IMR-90 (cell line): ENCODE measurements at places on chromosomes 11 and 22.
A peak's percentile ranks its signal among the peaks of the same experiment; 100 is the strongest.

DNA sequence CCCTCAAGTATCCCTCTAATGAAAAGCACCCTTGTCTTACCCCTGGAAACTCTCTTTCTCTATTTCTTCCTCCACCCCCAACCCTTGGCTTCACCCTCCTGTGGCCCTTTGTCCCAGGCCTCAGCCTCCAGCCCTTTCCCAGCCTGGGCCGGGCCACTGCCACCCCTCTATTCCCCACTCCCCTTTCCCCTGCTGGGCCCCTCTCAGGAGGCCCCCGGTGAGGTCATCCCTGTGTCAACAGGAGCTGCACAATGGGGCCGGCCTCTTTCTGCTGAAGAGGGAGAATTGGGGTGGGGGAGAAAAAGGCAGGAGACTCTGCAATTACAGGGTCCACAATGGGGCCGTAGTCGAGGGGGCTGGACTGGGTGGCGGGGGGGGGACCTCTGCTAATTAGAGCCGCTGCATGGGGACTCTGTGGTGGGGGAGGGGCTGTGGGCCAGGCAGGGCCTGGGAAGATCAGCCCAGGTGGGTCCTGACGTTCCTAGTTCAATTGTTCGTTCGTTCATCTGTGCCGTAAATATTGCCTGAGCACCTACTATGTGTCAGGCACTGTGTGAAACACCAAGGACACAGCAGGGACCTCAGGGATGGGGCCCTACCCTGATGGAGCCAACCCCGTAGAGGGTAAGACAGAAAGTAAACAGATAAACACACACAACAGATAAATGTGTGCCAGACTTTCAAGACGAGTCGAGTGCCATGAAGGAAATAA lies 18.5 kb upstream of the MPPED1 start:
- DNase-seq: no peak
- H3K4me1 ChIP-seq: no peaks in the 10 kb centered on the region
- no peak overlapping the region for H3K4me3 ChIP-seq
- H3K27me3 ChIP-seq: peaks cover 12% of the 10 kb centered on the region; the same call in 1 of the 2 replicates
- no peak overlapping the region for H3K27ac ChIP-seq
- H3K36me3 ChIP-seq: no peaks in the 10 kb centered on the region

DNA sequence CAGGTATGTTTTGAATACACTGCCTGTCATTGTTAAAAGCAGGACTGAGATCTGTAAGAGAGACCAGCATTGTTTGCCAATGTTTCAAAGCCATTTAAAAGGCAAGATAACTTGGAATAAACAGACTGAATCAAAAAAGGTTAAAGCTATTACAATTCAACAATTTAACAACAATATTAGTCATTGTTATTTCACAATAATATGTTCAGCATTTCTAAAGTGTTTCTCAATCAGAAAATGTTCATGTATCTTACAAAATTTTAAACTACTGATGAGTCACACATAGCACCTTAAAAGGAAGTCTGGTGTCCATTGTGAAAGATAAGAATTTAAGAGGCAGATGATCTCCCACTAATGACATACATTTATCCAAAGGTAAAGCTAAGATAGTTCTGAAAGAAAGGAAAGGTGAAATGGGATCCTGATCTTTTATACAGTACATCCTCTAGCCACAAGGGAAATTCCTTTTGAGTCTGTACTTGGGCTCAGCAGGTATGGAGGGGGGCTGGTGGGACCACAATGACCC lies 79.7 kb downstream of the MAML2 start:
- H3K4me1 ChIP-seq: peaks cover 28% of the 10 kb centered on the region
- H3K36me3 ChIP-seq: no peaks in the 10 kb centered on the region
- peak; percentile 89 for DNase-seq
- H3K4me3 ChIP-seq: no peak overlapping the region
- H3K27ac ChIP-seq: peak overlapping the region; percentile 72; the same call in 1 of the 2 replicates

GRCh38 chr22:42611051-42611450 lies 3.6 kb downstream of the POLDIP3 start:
- peaks cover 6% of the 10 kb centered on the region for H3K36me3 ChIP-seq
- H3K27me3 ChIP-seq: no peaks in the 10 kb centered on the region
- peaks cover 29% of the 10 kb centered on the region for H3K4me1 ChIP-seq

DNA sequence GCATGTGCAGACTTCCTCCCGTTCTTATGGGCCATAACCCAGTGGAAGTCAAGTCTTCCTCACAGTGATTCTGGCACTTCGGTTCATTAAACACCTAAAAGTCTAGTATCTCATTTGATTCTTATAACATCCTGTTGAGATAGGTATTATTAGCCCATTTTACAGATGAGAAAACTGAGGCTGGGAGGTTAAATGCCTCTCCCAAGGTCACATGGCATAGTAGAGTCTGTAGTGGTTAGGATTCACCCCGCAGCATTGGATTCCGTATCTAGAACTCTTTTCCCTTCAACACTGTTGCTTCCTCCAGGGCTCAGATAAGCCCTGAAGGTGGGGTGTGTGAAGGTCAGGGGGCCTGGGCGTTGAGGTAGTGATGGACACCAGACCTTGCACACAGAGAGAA lies 3.4 kb downstream of the GPHA2 start:
- no peaks in the 10 kb centered on the region for H3K4me1 ChIP-seq
- DNase-seq: no peak

GRCh38 chr11:70487756-70488155 lies 89.4 kb downstream of the CTTN start:
- DNase-seq: no peak
- H3K4me1 ChIP-seq: peaks cover 2% of the 10 kb centered on the region
- no peaks in the 10 kb centered on the region for H3K27me3 ChIP-seq
- no peak overlapping the region for H3K27ac ChIP-seq

GRCh38 chr11:78370406-78371172 lies 47.0 kb downstream of the GAB2 start:
- H3K4me3 ChIP-seq: no peak overlapping the region
- H3K27me3 ChIP-seq: no peaks in the 10 kb centered on the region
- H3K27ac ChIP-seq: no peak overlapping the region

DNA sequence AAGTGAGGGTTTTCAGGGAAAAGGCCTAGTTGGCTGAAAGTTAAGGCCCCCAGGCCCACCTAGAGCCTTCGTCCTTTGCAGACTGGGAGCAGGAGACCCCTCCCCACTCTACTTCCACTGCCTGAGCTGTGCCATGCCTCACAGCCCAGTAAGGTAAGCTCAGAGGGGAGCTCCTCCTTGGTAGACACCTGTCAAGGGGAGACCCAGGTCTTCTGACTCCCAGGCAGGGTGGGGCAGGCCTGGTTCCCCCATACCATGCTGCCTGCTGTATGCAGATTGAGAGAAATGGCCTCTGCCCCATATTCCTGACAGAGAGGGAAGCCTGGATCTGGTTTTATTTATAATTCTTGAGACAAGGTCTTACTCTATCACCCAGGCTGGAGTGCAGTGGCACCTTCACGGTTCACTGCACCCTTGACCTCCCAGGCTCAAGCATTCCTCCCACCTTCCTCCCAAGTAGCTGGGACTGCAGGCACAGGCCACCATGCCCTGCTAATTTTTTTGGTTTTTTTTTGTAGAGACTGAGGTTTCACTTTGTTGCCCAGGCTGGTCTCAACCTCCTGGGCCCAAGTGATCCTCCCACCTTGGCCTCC lies 697 bp downstream of the RAB36 start:
- H3K4me1 ChIP-seq: peaks cover 19% of the 10 kb centered on the region
- peak overlapping the region; percentile 56 for H3K4me3 ChIP-seq
- H3K27ac ChIP-seq: peak overlapping the region; percentile 60
- no peaks in the 10 kb centered on the region for H3K36me3 ChIP-seq

- H3K4me3 ChIP-seq: no peak overlapping the region
- no peak for DNase-seq
- no peaks in the 10 kb centered on the region for H3K27me3 ChIP-seq
- no peak overlapping the region; the same call in 1 of the 2 replicates for H3K27ac ChIP-seq
- H3K36me3 ChIP-seq: no peaks in the 10 kb centered on the region
Observed at GRCh38 chr11:77656362-77656761, 18.8 kb upstream of the CLNS1A start.

DNA sequence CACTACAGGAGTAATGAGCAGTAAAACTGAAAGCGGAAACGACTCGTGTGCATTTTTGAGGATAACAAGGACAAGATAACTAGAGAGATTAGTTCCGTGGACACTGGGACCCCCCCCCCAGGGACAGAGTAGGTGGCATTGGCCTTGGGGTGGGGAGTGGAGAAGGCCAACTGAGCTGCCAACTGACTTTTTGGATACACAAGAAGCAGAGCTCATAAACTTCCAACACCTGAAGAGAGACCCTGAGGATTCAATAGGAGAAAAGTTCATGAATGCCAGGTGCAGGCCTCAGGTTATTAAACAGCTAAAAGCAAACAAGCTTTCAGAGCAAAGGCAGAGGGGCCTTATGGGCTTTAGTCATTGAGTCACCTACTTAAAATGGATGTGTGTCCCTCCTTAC lies 17.6 kb upstream of the PRSS23 start:
- no peak for DNase-seq
- H3K4me3 ChIP-seq: no peak overlapping the region
- no peaks in the 10 kb centered on the region for H3K36me3 ChIP-seq
- no peak overlapping the region for H3K27ac ChIP-seq
- H3K4me1 ChIP-seq: peaks cover 3% of the 10 kb centered on the region; the same call in 1 of the 2 replicates
- no peaks in the 10 kb centered on the region for H3K27me3 ChIP-seq
